ENCODE measurements at places on chromosomes 4 and X.

GRCh38 chr4:20251796-20252655 is at the start of gene SLIT2:
Gene SLIT2, plus strand, starts transcription at chr4:20251905. Its CDS starts 1,911 bp downstream, at chr4:20253816.
- DNase-seq = peak; percentile 10

GRCh38 chr4:65538571-65538970 is 131.7 kb downstream of the EPHA5 start:
- no peak for DNase-seq

DNA sequence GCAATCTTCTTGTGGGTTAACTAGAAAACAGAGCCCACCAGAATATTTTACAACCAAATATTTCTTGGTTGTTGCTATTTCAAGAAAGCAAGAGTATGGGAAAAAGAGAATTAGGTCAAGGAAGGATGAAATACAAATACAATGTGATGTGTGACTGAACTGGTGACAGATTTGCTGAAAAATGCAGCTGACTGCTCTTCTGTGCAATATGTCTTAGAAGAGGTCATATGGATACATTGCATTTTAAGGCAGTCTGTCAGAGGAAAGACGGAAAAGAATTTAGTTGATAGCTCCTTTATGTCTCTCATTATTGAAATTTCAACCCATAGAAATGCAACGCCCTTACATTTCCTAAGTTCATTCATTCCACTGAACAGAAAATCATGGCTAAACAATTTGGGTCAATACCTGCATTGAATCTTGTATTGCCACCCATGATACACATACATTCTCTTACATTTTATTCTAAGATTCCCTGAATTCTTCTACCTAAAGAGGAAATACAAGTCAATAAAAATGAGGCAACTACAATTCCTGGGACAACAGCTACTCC is 423.1 kb downstream of the ADAM29 start:
- DNase-seq = no peak

- peak; percentile 61 for DNase-seq
Measured at GRCh38 chr4:15149839-15150592, 147.7 kb downstream of the CPEB2 start.

DNA sequence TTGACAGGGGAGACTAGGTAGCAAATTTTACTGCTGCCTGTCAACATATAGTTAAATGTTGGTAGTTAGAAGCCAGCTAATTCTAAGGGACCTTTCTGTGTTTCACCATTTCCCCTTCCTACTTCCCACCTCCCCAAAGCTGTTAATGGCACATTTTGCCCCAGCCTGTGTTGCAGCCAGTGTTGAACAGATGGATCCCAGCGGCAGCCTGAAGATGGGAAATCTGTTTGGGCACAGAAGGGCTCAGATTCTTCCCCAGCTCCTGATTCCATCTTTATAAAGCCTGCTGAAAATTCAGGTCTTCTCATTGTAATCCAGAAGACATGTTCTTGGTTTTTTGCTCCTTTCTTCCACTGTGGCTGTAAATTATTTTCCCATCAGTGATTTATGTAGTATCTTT is 89.0 kb downstream of the SPRY1 start:
- DNase-seq = no peak

GRCh38 chr4:23923141-23923540 is 33.3 kb upstream of the PPARGC1A start:
- DNase-seq = no peak

DNA sequence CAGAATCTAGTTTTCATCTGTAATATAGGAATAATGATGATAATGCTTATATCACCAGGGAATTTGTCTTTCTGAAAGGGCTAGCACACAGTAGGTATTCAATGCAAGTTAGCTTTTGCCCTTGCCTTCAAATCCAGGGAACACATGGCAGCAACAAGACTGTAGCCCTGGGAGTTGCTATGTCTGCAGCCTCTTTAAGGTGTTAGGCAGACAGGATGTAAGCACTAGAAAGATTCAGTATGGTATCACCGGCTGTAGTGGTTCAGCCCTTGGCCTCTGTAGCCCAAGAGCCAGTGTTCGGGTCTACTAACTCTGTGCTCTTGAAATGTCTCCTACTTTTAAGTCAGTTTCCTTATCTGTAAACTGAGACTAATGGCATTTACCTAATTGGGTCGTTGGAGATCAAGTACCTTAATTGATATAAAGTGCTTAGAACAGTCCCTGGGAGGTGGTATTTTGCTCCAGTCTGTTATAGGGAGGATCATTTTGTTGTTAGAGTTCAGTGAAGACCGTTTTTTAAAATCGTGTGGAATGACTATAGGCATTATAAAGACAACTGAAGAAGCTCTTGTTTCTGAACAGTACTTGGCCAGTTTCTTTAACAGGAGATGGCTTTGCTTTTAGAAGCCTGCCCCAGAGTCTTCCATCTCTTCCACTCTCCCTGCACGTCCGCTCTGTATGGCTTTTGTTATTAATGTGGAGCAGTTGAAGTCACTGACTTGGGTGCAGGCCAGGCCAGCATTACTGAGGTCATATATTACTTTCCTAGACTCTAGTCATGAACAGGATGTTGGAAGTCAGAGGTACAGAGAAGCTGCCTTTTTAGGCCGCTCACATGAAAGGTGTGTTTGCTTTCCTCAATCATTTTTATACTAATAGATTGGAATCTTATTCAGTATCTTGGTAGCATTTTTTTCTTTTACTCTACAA is 44.8 kb downstream of the GAB1 start:
- DNase-seq = no peak

DNA sequence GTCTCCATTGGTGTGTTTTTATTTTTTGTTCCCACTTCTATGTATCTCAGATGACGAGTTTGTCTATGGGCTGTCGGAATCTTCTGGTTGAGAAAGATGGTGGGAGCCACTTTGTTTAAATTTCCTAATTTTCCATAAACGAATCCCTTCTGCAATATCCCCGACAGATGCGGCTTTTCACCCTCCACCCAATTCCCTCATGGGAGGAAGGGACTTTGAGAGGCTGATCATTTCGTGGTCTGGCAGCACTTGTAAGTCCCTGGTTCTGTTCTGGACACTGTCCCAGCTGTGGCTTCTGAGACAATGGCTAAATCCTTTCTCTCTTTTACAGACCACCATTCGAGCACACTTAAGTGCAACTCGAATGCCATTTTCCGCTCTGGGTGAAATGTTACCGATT is 72.2 kb upstream of the PUDP start:
- no peak for DNase-seq

- no peak for DNase-seq
Measured at GRCh38 chrX:19824603-19825002, 62.8 kb downstream of the SH3KBP1 start.

DNA sequence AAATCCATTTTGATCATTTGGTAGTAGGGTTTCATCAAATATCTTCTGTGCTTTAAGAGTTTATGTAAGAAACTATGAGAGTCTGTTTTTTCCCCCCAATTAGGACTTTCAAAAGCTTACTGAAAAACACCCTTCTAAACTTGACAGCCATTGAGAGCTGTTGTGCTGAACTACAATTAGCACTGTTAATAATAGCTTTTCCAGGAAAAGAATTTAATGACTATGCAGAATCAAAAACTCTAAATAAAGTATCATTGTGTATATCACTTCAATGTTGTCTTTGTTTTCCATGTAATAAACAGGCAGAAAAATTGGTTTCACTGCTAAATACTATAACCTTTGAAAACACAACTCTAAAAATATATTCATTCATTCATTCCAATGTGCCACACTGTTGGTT is 121.4 kb upstream of the PDE5A start:
- DNase-seq = no peak

- DNase-seq = no peak
Measured at GRCh38 chr4:44425614-44426208, 22.9 kb downstream of the KCTD8 start.

DNA sequence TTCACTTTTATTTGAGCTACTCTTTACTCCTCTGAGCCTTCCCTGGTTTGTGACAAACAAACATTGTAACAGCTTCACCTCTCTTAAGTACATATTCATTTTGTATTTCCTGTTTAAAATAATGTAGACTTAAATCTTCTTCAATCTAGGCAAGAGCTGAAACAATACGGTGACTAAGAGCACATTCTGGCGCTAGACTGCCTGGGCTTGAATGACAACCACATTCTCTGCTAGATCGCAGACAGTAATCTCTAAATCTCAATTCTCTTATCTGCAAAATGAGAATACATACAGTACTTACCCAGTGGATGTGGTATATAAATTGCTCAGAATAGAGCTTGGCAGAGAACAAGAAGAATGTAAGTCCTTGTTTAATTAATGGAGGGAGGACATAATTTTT is 144.8 kb downstream of the ARAP2 start:
- DNase-seq = no peak

DNA sequence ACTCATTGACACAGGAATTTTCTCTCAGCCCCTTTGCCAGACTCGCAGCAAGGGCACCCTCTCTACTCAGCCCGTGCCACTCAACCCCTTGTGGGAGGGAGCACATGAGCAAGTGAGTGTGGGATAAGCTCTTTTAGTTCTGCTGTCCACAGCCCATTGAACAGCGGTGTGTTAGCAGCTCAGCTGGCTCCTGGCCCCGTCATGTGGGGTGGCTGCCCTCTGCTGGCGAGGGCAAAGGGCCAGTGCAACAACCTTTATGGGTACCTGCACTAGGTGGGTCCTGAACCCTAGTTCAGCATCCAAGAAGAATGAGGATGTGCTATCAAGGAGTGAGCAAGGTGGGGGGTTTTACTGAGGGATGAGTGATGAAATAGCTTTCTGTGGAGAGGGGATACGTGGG is 85.0 kb upstream of the ZNF81 start:
- peak; percentile 54 for DNase-seq

DNA sequence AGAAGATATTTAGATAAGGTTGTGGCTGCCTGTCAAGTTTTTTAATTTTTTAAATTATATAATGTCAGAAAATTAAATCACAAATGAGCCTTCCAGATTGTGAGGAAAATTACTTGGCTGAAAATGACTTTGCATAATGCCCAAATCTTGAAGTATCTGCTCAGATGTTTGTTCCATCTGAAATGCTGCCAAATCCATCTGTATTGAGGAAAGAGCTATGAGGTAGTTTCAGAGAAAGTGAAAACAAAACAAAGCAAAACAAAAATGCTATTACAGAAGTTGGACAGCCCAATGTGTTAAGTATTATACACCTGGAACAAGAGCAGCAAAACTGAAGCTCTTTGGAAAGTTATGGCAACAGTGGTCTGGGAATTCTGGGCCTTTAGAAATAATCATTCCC is 23.3 kb upstream of the GUCY1B1 start:
- DNase-seq = no peak

DNA sequence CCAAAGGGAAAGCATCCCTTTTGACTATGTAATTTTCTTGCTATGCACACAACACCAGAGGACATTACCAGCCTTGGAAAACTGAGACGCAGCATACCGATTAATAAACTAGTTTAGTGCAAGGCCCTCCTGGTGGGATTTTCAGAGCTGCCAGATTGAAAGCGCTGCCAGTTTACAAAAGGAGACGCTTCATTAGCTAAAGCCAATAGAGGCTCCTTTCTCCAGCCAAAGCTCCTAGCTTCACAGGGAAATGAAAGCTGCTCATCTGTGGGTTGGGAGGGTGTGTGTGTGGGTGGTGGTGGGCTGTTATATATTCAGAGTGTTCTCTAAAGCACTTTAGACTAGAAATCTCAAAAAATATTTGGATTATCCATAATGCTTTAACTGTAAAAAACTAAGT is 32.4 kb downstream of the SPANXN4 start:
- DNase-seq = no peak

DNA sequence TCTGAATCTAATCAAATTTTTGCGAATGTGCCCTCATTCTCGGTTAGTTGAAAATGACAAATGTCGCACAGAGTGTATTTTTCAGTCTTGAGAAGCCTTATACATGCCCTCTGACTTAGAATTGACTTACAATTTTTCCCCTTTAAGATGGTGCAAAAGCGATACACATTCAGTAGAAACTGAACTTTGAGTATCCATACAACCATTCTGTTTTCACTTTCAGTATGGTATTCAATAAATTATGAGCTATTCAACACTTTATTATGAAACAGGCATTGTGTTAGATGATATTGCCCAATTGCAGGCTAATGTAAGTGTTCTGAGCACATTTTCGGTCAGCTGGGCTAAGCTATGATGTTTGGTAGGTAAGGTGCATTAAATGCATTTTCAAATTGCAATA is 43.4 kb downstream of the SLC9A7 start:
- DNase-seq = peak; percentile 29

- DNase-seq = no peak
Measured at GRCh38 chr4:81664079-81664478, 192.4 kb upstream of the RASGEF1B start.

- peak; percentile 62 for DNase-seq
Measured at GRCh38 chr4:39608451-39608850, 30.2 kb downstream of the SMIM14 start.

DNA sequence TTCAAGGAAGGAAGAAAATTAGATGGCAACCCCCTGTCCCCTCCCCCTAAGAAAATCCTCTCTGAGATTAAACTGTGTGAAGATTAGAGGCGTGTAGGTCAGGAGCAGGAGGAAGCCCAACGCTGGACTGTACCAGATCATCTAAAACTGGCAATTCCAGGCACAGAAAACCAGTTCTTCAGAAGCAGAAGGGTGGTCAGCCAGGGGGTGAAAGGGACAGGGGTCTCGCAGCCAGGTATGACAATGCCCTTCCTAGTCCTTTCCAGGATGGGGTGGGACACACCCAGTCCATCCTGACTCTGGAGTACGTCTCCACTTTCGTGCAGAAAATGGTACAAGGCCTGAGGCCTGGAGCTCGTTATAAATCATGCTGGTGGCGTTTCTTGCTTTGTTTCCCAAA is 3.3 kb upstream of the RHOH start:
- no peak for DNase-seq

DNA sequence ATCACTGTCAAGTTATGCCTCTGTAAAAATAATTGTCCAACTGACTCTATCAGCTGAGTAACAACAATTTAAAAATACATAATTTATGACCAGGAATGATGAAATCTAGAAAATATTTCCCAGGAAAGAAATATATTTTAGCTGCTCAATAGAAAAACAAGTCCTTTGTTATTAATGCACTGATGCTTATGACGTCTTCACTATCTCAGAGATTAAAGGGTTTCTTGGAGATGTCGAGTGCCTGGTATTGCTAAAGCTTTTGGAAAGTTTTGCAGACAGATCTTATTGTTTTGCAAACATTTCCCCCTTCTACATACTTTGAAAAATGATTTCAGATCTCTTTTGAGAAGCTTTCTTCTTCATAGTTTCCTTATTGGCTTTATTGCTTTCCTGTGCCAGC is 154.6 kb upstream of the RPS6KA3 start:
- no peak for DNase-seq

DNA sequence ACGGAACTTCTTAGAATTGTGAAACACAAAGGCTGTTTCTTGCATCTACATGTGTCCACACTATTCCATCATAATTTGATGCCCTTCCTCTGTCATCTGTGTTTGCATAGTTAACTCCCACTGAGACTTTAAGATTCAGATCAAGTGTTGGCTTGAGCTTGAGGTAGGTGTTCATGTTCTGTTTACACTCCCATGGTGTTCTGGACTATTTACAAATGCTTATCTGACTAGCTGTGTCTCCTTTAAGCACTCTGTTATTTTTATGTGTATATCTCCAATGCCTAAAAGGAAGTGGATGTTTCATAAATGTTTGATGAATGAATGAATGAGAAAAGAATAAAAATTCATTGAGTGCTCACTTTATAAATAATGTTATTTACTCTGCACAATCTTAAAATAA is 622.7 kb downstream of the RAB28 start:
- DNase-seq = no peak
